Sigmoid colon (tissue), 7 donors: ENCODE measurements at places on chromosomes 16 and 17. TPM values are rescaled to one million over a fixed set of nuclear protein-coding genes. Genes with fewer than 3 reads are reported as not detected.
A peak's percentile ranks its signal among the peaks of the same experiment; 100 is the strongest.

DNA sequence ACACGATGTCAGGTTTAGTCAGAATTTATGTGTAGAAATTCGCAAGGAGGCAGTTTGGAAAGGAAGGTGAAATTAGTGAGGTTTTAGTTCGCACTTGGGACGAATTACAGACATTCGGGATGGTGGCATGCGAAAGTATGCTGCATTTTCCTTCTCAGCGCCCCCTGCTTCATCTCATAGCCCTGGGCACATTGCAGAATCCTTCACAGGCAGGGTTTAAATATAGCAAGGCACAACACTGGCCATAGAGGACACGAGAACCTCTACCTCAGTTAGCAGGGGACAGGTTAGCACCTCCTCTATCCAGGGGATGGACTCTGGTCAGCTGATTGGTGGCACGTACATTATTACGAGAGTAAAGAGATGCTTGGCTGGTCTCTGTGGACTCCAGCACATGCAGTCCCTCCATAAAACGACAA lies 47.5 kb downstream of the MAP2K6 start:
- DNase-seq = no peak

The CHST5 gene
- total RNA-seq = not detected

DNA sequence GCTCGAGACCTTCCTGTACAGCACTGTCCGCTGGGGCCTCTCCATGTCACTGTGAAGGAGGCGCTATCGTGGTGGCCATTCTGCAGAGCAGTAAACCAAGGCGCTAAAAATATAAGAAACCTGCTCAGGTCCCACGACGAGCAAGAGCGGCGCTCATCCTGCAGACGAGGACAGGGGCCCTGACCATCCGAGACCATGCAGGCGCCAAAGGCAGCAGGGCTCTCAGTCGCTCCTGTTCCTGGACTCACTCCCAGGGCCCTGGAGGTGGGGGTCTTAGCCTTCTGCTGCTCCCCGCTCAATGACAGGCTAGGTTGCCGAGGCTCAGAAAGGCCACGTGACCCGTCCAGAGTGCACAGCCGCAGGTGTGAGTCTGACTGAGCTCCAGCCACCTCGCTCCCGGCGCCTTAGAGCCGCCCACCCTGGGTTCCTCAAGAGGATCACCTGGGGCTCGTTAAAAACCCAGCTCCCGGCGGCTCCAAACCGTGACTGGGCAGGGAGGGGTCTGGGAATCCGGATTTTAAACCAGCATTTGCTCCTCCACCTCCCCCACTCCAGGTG lies 509 bp upstream of the ATP2C2 start:
- no peak for DNase-seq

DNA sequence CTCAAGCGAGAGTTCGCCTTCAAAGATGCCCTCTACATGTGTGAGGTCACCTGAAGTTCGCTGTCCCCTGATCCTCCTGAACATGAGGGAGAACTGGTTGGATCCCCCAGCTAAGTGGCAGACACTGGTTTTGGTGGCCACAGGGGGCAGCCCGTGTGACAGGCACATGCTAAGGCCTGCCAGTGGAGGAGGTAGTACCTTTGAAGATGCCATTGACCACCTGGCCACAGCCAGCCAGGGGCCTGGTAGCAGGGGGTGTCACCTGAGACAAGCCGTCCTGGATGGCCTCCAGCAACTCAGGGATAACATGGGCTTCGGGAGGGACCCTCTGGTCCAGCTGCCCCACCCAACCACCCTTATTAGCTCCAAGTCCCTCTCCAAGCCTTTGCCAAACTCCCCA lies 7.3 kb upstream of the ALDH3A1 start:
- no peak for DNase-seq

DNA sequence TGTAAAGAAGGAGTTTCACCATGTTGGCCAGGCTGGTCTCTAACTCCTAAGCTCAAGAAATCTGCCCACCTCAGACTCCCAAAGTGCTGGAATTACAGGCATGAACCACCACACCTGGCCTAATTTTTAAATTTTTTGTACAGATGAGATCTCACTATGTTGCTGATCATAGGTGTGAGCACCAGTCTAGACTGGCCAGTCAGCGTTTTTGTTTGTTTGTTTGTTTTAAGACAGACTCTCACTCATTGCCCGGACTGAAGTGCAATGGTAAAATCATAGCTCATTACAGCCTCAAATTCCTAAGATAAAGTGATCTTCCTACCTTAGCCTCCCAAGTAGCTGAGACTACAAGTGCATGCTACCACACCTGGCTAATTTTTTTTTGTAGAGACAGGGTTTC lies 38.0 kb upstream of the TAOK1 start:
- no peak for DNase-seq

GRCh38 chr16:57567691-57568090 lies 25.2 kb downstream of the ADGRG5 start:
- DNase-seq = no peak

The ALOX15 gene
- total RNA-seq = 0.81 TPM

- no peak for DNase-seq
Observed at GRCh38 chr16:31201582-31202413, 762 bp downstream of the PYCARD start.

The RSKR gene
- total RNA-seq = 4.3 TPM

DNA sequence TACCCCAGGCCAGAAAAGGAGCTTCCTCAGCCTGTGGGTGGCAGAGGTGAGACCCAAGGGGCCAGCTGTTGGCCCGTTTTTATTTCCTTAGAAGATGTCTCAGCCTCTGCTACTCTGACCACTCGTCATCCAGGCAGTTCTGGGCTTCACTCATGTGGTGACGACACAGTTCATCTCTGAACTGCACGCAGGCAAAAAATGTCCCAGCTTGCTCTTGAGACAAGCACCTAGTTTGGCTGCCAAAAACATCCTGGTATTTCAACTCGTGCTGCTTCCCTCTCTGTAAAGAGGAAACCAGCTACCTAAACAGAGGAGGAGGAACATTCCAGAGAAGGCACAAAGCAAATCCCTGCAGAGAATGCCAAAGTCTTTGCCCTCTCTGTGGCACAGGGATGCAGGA lies 125.7 kb downstream of the XYLT1 start:
- peak; percentile 96 for DNase-seq

GRCh38 chr17:3678821-3679530 lies 10.4 kb downstream of the EMC6 start:
- DNase-seq = no peak

DNA sequence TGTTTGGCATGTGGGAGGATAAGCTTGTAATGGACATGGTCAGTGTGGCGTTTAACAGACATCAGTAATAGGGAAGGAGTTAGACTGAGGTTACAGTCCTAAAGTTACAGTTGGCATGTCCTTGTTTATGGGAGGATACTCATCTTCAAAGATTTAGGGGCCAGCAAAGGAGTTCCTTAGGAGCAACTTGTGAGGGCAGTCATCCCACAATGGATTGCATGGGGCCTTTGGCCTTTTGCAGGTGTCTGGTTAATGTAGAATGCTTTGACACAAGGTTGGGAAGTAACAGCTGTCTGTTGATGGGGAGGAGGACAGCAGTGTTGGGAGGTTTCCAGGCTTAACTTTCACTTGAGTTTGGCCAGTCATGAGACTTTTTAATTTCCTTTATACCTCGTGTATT lies 2.2 kb downstream of the NUBP1 start:
- DNase-seq = peak; percentile 54

DNA sequence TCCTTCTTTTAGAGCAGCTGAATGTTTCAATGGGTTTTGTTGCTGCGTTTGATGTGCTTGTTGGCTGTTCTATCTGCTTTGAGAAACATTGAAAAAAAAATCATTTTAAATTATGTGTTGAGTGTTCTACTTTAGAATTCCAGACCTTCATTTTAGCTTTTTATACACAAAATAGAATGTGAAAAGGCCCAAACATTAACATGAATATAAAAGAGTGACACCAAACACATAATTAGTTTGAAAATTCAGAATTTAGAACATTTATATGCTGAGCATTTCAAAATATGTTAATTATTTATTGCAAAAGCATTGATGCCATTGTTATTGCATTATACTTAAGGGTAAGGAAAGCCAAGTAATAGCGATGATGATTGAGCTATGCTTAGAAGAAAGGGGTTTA lies 2.9 kb downstream of the NFAT5 start:
- no peak for DNase-seq

The FLOT2 gene
- total RNA-seq = 72.5 TPM
